D721Med (cell line): ENCODE measurements at places on chromosomes 2 and 18.

- no peak for DNase-seq
Observed at GRCh38 chr18:3967359-3968180, 487.5 kb downstream of the DLGAP1 start.

DNA sequence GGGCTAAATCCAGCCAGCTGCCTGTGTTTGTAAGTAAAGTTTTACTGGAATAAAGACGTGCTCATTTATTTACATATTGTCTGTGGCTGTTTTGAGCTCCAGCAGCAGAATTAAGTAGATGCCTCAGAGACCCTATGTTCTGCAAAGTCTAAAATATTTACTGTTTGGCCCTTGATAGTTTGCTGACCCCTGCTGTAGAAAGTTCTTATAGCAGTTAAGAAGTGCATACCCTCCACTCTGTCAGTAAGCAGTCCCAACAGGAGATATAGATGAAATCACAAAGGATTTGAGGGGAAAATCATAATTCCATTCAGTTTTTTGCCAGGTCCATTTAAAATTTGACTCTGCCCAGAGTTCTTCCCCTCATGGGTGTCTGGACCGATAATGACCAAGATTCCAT, 50.1 kb upstream of the ITM2C start:
- DNase-seq = no peak

DNA sequence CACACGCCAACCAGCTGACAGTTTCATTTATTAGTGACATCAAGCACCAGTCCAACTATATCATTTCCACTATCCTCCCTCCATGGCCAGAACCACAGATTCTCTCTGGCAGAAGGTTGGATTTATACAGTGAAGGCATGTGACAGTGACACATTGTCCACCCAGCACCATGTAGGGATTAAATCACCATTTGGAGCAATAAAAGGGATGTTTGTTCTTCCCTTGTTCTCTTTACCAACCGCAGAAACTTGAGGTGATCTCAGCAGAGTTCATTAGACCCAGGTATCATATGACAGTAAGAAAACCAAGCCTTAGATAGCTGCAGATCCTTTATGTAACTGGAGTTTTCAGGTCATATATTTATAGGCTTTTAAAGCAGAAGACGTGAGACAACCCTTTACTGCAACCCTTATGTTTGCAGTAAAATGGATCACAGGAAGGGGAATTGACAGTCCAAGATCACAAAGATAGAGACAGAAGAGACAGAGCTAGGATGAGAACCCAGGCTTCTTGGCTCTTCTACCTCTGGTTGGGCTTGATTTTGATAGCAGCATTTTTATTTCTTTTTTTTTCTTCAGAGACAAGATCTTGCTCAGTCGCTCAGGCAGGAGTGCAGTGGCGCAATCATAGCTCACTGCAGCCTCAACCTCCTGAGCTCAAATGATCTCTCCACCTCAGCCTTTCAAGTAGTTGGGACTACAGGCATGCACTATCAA, 80.1 kb downstream of the XDH start:
- no peak for DNase-seq

GRCh38 chr2:48399828-48400552, 130.0 kb upstream of the STON1 start:
- DNase-seq = no peak

DNA sequence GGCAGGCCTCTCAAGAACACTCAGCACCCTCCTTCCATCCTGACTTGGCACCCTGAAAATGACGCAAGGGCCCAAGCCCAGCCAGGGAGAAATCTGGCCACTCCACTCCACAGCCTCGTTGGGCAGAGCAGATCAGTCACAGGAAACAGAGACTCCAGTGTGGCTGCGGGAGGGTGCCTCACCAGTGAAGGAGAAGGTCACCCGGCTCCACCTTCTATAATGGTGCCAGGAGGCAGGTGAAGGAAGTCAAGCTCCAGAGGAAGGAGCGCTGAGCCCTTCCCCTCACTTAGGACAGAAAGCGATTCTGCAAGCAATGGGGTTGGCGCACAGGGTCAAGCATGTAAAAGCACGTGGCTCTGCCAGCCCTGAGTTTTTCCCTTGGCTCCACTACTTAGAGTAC, 35.3 kb downstream of the CRACDL start:
- no peak for DNase-seq

- no peak for DNase-seq
Observed at GRCh38 chr2:223725494-223725893, 111.9 kb downstream of the AP1S3 start.

- DNase-seq = no peak
Observed at GRCh38 chr2:240990726-240991377, 7.6 kb upstream of the SNED1 start.

DNA sequence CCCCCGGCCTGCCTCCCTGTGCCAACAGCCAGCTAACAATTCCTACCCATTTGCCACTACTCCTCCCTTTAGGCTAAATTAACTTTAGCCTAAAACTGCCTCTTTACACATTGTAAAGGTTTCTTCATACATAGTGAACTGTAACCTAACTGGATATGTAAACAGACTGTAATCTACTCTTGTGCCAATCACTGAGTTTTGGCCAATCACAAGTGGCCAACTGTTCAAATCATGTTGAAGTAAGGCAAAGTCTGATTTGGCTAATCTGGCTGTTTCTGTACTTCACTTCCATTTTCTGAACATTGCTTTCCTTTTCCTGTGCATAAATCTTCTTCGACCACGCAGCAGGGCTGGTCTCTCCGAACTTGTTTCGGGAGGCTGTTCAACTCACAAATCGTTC, 103.6 kb upstream of the LYPD6 start:
- no peak for DNase-seq
